ENCODE measurements at places on chromosomes 5 and 9.

GRCh38 chr5:1662559-1663085 is 137.0 kb downstream of the MRPL36 start:
- DNase-seq = no peak

GRCh38 chr5:131720714-131721113 is 76.1 kb downstream of the FNIP1 start:
- DNase-seq = no peak

- DNase-seq = no peak
These were observed 31.9 kb upstream of the TBC1D2 start for GRCh38 chr9:98287384-98287783.

GRCh38 chr5:14036514-14036913 is 92.0 kb upstream of the DNAH5 start:
- no peak for DNase-seq

GRCh38 chr9:91937056-91937455 is 13.0 kb downstream of the ROR2 start:
- no peak for DNase-seq

DNA sequence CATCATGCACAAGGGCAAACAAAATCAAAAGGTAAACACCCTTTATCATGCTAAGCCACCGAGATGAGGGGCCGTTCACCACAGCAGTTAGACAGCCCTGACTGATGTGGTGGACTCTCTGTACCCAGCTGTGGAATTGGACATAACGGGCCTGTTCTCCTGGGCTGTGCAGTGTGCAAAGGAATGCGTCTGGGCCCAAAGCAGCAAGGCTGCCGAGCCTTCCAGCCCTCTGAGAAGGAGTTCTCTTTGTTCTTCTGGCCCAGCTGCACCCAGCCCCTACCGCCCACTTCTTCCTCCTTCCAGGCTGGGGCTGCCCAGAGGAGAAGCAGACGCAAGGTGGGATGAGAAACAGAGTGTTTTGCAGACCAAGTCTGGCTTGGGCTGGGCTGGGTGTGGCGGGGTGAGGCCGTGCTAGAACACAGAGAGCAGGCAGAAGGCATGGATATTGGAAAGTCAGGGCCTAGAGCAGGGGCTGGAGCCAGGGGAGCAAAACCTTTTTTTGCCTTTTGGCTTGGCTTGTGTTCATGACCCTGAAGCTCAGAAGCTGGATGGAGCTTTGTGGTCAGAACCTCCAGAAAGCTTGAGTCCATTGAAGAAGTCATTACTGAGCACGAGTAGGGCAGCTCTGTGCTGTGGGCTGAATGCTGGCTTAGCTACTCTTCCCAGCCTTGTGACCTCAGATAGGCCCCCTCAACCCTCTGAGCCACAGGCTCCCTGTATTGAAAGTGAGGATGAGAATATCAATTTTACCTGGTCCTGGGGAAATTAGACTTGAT is 49.8 kb upstream of the SH3PXD2B start:
- no peak for DNase-seq

GRCh38 chr5:180075703-180076102 is 4.1 kb upstream of the RNF130 start:
- no peak for DNase-seq

DNA sequence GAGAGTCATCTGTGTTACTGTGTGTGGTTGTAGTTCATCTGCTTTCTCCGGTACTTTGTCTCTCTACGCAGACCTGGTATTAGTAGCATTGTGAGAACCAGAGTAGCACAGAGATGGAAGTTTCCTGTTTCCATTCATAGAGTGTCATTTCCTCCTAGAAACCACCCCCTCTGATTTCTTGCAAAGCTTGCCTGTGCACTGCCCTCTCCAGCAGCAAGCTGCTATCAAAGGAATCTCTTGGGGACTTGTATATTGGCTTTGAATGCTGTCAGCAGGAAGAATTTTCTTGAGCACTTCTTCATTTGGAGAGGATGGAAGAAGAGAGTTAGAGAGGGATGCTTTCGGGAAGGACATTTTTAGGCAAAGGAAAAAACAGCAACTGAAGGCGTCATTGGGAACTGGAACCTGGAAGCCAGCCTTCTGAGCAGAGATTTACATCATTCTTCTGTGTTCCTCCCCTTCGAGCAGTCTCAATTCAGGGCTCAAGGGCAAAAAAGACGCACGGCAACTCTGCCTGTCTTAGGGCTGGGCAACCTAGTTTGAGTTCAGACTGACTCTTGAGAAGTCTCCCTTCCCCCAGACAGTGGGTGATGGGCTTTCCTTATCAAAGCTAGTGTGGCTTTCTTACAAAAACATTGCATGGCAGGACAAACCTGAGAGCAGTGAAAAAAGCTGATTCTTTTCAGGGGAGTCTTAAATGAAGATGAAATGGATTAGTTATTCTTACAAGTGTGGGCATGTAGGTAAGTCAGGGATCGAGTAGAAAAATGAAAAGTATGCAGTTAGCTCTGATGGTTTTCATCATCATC is 226.3 kb downstream of the AOPEP start:
- peak; percentile 15 for DNase-seq

DNA sequence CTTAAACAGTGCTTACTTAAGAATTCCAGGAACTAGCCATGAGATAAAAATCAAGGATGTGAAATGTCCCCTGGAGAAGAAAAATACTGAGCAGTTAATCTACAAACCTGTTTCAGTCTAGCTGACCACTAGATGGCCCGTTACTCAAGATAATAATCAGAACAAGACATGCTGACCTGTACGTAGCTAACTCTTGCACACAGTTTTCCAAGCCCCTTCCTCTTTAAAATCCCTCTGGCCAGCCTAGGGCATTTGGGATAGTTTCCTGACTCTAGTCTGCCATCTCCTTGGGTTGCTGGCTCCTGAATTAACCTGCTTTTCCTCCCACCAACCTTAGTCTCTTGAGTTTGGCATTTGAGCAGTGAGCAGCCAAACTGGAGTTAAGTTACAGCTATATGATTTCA is 59.2 kb upstream of the TRAF1 start:
- DNase-seq = no peak

DNA sequence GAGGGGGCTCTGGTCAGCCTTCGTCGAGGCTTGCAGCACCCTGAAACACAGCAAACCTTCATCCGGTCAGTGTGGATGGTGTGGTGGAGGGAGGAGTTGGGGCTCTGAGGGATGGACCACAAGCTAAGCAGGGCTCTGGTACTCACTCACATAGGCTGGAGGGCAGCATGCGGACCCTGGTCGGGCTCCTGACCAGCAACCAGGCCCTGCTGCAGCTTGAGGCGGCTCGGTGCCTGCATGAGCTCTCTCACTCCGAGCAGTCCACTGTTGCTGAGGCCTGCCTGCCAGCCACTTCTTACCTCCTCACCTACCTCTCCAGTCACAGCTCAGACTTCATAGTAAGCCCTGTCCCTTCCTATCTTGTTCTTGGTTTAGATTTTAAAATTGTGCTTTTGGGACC is 2.5 kb downstream of the TMCO6 start:
- no peak for DNase-seq

GRCh38 chr9:119986205-119986604 is 593.8 kb downstream of the CDK5RAP2 start:
- no peak for DNase-seq

- no peak for DNase-seq
These were observed 99.3 kb downstream of the TRIO start for GRCh38 chr5:14242447-14242846.

DNA sequence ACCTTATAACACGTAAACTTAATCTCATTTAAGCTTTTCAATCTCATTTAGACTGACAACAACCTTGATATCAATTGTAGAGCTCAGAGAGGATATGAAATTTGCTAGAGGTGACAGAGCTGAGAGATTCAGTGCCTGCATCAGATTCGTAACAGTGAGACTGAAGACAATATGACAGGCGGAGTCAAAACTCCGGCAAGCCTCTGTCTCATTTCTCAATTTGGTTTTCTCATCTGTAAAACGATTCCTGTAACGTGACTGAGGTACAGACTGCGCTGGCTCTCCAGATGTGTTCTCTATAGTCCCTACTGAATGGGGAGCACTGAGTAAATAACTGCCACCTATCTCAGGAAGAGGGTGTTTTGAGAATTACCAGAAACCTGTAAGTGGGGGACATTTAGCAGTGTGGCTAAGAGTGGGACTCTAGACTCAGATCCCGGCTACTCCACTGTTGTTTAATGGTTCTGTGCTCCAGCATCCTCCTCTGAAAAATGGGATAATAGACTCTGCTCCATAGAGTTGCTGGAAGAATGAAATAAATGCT is 3.0 kb upstream of the MCIDAS start:
- no peak for DNase-seq

DNA sequence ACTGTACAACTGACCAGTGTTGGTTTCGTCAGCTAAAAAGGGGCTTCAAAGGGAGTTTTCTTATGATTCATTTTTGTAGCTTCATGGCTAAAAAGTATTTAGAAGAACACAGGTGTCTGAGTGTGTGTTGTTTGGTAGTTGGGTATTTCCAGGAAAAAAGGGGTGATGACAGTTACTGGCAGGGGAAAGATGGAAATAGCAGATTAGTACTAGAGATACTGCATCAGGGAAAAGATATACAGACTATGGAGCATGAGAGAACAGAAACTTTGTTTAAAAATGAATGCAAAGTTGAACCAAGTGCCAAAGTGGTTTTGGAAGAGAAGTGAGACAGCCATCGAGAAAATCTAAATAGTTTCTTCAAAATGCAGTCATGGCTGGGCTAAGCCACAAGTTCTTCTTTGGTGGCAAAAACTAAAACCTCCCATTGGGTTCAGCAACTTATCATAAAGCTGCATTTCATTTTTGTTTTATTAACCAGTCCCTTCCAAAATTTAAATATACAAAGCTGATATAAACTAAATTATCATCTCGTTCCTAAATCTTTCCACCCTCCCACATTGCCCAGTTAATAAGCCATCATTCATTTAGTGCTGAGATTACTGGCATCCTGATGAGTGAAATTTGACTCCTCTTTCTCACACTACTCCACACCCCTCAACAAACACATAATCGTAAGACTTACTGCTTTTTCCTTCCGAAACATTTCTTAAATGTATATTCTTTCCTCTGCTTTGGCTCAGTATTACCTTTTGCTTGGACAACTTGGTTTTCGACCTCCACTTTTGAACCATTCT is 33.5 kb downstream of the ELL2 start:
- DNase-seq = no peak

GRCh38 chr5:32027717-32028458 is 146.2 kb downstream of the GOLPH3 start:
- no peak for DNase-seq

GRCh38 chr5:17075236-17075635 is 139.1 kb upstream of the MYO10 start:
- no peak for DNase-seq

DNA sequence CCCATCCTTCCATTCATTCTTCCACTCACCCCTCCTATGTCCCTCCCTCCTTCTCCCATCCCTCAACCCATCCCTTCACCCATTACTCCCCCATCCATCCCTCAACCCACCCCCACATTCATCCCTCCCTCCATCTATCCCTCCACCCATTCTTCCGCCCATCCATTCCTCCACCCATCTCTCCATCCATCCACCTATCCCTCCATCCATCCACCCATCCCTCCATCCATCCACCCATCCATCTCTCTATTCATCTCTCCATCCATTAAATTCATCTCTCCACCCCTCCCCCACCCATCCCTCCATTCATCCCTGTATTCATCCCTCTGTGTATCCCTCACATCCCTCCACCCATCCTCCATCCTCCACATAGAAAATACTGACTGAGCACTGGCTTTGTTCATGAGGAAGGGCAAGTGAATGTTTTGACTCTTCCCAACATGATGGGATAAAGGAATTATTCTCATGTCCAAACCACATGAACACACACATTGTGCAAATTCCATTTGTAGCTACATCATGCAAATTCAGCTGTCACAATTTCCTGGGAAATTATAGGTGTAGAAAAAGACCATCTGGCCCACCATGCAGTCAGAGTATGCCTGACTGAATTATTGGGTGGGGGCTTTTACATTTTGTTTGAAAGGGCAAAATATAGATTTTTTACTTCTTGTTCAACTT is 6.9 kb upstream of the VAV2 start:
- DNase-seq = no peak

GRCh38 chr9:121303456-121304451 is 35.8 kb downstream of the GSN start:
- no peak for DNase-seq

DNA sequence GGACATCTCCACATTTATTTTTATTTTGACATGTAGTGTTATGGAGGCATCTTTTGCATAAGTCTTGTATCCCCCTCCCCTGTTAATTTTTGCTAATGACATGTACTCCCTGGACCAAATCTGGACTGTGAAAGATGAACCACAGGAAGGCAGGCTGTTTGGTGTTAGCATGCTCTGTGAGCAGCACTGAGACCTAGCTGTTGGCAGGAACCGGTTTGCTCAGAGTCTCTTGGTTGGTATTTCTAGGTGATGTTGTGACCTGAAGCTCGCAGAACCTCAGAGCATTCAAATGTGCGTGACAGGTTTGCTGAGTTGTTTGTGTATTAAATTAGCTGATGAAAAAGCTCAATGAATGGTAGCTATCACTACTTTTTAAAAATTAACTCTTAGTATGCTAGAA is 53.6 kb upstream of the PHF2 start:
- no peak for DNase-seq

GRCh38 chr9:948497-948896 is 28.0 kb upstream of the DMRT3 start:
- DNase-seq = no peak

DNA sequence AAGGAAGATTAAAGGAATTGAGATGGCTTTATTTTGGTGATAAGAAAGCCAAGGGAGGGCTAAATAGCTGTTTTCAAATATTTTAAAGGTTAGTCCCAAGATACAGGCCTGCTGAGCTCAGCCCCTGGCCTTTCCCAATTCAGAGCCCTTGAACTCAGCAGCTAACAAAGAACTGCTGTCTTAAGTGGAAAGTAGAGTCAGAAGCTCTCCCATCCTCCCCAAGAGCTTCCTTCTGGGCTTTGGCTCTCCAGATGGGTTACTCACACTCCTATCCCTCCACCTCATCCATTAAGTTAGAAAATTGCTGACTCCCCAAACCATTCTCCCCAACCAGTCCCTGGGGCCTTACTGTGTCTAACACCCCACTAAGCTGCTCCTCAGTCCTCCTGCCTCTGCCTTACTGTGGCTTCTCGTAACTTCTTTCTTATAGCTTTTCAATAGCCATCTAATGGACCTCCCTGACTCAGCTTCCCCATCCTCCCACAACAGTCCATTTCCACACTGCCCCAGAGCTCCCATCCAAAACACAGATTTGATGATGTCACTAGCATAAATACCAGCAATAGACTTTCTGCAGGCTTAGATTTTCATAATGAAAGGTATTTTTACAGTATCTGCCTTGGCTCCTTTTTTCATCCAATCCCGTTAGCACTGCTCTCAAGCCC is 239.1 kb downstream of the ENC1 start:
- DNase-seq = no peak

GRCh38 chr5:97452646-97453045 is 269.6 kb upstream of the RIOK2 start:
- DNase-seq = no peak

GRCh38 chr5:154380263-154380662 is 65.5 kb upstream of the SAP30L start:
- no peak for DNase-seq

DNA sequence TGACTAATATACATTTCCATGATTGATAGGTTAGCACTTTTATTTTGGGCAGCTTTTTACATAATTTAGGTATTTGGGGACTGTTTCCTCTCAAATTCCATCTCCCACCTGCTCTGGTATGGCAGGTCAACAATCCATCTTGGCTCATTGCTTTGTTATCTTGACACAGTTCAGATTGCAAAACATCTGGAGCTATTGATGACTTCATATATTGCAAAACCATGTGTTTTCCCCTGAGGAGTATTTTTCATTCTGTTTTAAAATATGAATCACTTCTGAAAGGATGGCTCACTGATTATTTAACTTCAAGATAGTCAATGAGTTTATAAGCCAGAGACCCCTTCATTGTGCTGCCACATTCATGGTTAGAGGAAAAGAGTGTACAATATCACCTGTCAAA is 1206.0 kb upstream of the C9orf72 start:
- no peak for DNase-seq

All from central memory CD4-positive, alpha-beta T cell (primary cell).